ENCODE measurements at places on chromosomes 4 and X. TPM values are rescaled to one million over a fixed set of nuclear protein-coding genes. Genes with fewer than 3 reads are reported as not detected.
A peak's percentile ranks its signal among the peaks of the same experiment; 100 is the strongest.

DNA sequence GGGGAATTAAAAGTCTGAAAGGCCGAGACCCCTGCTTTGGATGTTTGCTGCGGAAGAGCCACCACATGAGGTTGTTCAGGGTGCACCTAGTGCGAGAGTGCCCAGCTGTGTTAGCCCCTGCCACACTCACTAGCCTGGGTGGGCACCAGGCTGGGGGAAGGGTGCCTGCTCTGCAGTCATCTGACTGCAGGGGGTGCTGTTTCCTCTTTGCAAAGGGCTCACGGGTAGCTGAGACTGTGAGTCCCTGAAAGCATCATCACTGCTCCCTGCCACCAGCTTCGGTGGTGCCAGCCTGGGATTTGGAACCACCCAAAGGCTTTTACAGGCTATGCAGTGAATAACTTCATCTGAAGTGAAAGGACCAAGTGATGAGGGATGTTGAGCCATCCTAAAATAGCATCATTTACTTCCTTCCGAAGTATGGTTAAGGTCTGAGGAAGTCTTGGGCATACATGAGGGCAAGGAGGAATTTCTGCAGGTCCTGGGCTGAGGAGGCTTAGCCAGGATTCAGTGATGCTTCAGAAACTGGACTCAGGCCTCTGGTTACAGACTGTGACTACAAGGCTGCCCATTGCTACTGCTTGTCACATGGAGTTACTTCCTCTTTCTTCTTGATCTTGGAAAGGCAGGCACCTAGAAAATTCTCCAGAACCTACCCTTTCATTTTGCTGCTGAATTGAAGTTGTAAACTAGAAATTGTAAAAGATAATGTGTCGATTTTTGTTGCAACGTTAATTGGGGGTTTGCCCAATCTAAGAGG lies 293.2 kb upstream of the PRPS2 start:
- DNase-seq, result no peak

DNA sequence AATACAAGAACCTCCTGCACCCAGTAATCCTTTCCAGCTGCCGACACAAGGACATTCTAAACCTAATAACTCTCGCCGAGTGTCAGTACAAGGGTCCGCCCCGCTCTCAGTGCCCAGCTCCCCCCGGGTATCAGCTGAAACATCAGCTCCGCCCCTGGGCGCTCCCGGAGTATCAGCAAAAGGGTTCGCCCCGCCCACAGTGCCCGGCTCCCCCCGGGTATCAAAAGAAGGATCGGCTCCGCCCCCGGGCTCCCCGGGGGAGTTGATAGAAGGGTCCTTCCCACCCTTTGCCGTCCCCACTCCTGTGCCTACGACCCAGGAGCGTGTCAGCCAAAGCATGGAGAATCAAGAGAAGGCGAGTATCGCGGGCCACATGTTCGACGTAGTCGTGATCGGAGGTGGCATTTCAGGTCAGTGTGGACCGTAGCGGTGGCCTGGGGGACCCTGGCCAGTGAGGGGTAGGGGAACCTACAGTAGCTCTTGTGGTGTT lies at the start of gene MAOA:
MAOA (plus strand) TSS at position 295 of the 490 bp plus-strand sequence; CDS start at position 338, 43 bp downstream.
- peak; percentile 82 for DNase-seq

- no peak for DNase-seq
These were observed 130.4 kb upstream of the RADX start for GRCh38 chrX:106481341-106481740.

Gene UGT2B11
- total RNA-seq, result not detected

DNA sequence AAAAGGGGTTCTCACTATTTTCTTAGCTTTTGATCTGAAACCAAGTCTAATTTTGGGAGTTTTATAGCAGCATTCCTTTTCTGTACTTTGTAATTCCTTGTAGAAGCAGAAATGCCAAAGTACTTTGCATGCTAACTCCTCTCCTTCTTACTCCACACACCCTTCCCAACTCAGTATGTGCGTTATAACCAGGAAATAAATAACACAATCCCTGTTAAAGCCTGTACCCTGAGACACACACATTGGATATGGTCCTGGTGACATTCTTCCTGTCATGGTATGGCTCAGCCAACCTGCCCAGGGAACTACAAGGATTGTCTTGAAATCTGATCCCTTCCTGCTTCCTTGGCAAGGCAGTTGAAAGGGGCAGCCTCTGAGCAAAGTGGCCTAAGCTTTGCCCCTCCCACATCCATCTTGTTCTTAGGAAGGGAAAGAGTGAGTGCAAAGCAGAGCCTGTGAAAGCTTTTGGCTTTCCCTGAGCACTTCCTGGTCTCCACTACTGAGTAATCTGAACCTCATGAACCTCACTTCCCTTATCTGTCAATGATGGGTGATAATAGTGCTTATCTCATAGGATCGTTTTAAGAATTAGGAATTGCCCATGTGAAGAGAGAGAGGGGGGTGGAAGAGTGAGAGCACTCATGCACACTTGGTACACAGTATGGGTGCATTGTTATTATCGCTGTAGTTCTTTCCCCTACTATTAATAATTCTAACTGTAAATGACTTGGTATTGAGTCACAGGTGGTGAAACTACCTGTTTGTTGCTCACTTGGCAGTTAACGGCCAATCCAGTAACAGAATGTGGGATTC lies 109.3 kb downstream of the AFF2 start:
- DNase-seq, result no peak

DNA sequence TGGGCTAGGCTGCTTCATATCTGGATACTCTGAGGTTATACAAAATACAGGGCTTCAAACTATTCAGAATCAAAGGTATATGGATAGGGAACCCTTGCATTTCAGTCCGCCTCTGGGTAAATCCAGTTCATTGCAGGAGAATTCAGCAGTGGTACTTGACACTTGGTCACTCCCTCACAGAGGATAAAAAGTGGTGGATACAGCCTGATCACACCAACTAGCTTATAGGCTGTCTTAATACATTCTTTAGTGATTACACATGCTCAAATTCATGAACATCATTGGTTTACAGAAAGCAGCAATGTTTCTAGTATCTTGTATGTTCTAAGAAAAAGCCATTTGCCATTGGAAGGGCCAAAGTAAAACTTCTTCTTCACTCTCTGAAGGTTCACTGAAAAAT lies 104.8 kb upstream of the PDE5A start:
- no peak for DNase-seq

Gene FABP2
- 0.57 TPM for total RNA-seq

- no peak for DNase-seq
These were observed 26.9 kb downstream of the UTP14A start for GRCh38 chrX:129932821-129933321.

Gene SSX3
- not detected for total RNA-seq

Gene EDNRA
- 15.4 TPM for total RNA-seq

- DNase-seq, result no peak
These were observed 195.7 kb upstream of the TBL1X start for GRCh38 chrX:9269134-9269533.

Gene MGST2
- 90.7 TPM for total RNA-seq

Gene TMEM154
- 1.6 TPM for total RNA-seq

- no peak for DNase-seq
These were observed 49.2 kb upstream of the TAB3 start for GRCh38 chrX:30938295-30938694.

GRCh38 chr4:17646693-17647092 lies 32.3 kb downstream of the MED28 start:
- no peak for DNase-seq

GRCh38 chrX:78831523-78831922 lies 84.0 kb downstream of the LPAR4 start:
- DNase-seq, result no peak

Gene VEGFC
- 15.0 TPM for total RNA-seq

- no peak for DNase-seq
These were observed 815.6 kb upstream of the ADGRL3 start for GRCh38 chr4:60384516-60384915.

DNA sequence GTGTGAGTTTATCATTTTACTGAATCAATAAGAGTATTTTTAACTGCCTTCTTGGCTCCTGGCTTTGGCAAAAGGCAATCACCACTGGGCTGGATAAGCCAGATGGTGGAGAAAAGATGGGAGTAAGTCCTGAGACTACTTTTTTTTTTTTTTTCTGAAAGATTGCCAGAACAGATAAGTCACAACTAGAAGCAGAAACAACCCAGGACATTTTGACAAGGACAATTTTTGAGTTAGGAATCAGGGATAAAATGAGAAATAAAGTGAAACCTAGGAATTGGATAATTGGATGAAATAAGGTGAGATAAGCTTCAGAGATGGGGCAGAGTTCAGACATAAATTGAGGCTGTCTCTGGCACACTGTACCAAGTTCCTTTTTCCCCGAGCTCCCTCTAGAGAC lies 471.0 kb downstream of the KLHL13 start:
- DNase-seq, result no peak

Gene PRR32
- 0.89 TPM for total RNA-seq

- no peak for DNase-seq
These were observed 93.3 kb downstream of the ANXA3 start for GRCh38 chr4:78644744-78645330.

DNA sequence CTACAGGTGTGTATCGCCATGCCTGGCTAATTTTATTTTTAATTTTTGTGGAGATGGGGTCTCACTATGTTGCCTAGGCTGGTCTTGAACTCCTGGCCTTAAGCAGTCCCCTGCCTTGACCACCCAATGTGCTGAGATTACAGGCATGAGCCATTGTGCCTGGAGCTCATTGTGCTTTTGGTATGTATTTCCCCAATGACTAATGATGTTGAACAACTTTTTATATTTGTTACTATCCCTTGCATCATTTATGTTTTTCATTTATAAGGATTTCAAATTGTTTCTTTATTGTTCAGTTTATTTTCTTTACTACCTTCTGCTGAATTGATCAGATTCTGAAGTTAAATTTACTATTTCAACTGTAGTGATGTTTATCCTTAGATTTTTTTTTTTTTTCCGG lies 199.7 kb downstream of the CEP135 start:
- no peak for DNase-seq

DNA sequence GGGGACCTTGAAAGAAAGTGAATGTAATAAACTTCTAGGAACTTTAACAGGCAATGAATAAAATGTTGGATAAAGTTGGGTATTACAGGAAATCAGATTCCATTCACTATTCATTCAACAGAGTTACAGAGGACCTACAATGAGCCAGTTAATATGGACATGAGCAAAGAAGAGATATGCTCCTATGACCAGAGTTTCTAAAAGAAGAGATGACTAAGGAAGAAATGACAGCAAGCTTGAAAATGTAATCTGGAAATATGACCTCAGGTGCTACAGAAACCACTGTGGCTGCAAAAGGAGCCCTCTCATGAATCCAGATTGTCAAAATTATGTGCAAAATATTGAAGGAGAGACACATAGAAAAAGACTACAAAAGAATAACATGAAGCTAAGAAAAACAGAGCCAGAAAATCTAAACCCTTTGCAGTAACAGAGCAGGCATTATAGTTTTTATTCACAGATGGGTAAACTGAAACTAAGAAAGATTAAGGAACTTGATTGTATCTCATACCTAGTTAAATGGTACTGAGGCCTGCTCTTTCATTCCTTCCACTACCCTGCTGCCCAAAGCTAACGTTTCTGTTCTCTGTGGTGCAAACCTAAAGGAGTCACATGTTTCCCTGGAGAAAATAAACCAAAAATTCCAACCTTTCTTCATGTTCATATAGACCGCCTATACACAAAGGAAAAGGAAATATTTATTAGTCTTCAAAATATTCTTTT lies 378.3 kb downstream of the GBA3 start:
- no peak for DNase-seq

GRCh38 chr4:10413177-10413576 lies 44.0 kb downstream of the ZNF518B start:
- DNase-seq, result no peak

Gene ARX
- total RNA-seq, result not detected

Gene CPE
- 43.5 TPM for total RNA-seq

- DNase-seq, result no peak
These were observed 582 bp downstream of the NAA10 start for GRCh38 chrX:153934148-153934761.

- DNase-seq, result no peak
These were observed 100.0 kb downstream of the DOCK11 start for GRCh38 chrX:118595501-118596042.

DNA sequence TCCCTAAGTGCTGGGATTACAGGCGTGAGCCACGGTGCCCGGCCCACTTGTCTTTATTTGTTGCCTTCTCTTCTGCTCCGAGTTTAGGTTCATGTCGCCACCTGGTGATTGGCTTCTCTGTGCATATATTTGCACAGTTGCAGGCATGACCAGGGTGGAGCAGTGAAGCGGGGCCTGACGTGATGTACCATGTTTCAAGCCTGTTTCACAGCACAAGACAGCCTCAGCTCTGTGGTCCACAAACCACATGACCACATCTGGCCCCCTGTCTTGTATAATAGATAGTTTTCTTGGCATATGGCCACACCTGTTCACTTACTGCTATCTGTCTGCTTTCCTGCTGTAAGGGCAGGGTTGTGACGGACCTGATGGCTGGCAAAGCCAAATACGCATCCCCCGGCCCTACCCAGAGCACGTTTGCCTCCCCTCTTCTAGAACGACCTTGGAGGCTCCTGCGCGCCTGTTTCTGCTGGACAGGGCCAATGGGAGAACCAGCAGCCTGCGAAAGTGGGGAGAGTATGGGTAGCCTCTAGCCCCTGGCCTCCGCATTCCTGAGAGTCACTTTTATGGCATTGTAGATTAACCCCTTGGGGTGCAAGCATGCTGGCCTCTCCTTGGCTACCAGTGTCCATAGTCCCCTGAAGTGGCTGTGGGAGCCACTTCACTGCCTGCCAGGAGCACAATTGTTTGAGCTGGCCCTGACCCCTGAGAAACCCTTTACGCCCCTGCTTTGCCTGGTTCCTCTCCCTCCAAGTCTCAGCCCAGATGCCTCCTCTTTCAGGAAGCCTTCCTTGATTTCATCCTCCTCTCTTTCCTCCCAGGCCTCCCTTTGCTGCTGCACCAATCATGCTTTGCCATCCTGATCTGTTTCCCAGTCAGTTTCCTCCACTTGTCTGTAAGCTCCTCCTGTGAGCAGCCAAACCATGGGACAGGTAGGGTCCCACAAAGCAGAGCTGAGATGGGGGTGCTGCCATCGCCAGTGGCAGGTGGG lies 6.0 kb upstream of the SH3TC1 start:
- no peak for DNase-seq

GRCh38 chr4:139774759-139775487 lies 109.3 kb downstream of the MGST2 start:
- no peak for DNase-seq

Gene P2RY10
- not detected for total RNA-seq

DNA sequence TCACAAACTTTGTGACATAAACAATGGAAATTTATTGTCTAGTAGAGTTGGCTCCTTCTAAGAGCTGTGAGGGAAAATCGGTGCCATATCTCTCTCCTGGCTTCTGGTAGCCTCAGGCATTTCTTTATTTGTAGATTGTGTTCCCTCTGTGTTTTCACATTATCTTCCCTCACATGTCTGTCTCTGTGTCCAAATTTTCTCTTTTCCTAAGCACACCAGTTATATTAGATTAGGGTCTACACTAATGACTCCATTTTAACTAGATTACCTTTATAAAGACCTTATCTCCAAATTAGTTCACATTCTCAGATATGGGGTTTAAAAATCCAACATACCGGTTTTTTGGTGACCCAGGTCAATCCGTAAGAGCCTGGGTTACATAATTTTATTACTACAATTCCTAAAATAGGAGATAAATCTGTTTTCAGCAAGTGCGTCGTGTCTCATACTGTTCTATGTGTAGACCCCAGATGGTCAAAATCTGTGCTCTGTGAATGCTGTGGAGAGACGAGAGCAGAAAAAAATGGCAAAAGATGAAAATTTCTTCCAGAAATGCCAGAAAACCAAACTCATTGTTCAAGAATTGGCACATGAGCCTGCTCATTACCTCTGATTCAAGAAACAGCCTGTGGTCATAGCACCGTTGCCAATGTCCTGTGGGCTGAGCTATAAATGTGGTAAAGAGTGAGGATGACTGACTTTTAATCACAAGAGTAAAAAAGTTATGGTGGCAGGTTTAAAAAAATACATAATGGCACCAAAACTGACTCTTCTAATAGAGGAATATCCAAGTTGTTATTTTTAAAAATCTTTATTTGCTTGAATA lies 574.7 kb downstream of the PCDH7 start:
- DNase-seq, result no peak

All from cardiac septum (tissue), 1 donor.